ENCODE measurements at places on chromosomes 4 and X. TPM values are rescaled to one million over a fixed set of nuclear protein-coding genes. Genes with fewer than 3 reads are reported as not detected.
A peak's percentile ranks its signal among the peaks of the same experiment; 100 is the strongest.

The HELT gene
- total RNA-seq: not detected

- no peaks in the 10 kb centered on the region for H3K36me3 ChIP-seq
- H3K4me1 ChIP-seq: no peaks in the 10 kb centered on the region
Measured at GRCh38 chr4:158186815-158187214, 14.0 kb upstream of the GASK1B start.

DNA sequence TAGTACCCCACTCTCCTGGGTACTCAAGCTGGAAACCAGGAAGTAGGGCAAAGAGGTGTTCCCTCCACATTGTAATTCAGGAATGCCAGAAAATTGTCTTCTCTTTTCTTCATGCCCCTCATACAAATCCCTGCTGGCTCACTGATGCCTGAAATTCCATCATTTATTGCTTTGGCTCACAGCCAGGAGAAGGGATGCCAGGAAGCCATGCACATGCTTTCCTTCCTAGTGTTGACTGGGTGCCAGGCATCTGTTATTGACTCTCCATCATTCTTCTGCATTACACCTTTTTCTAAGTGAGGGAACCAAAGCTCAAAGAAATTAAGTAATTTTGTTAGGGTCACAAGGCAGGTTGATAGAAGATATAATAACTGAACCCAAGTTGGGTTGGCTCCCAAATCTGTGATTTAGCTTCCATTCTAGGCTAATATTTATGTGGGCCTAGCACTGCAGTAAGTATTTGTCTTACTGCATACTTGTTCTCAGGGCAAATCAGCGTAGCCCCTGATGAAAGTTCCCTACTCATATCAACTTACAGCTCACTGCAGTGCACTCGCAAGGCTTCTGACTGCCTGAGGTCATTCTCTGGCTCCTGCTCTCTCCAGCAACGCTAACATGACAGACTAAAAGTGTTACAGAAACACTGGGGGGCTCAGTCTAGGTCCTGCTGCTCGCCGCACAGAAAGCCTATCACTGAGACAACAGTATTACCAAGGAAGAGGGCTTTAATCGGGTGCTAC lies 89.0 kb downstream of the TRAPPC11 start:
- peak overlapping the region; percentile 95 for H3K27ac ChIP-seq
- DNase-seq: peak; percentile 59
- no peak overlapping the region for H3K4me3 ChIP-seq
- H3K36me3 ChIP-seq: no peaks in the 10 kb centered on the region
- H3K27me3 ChIP-seq: no peaks in the 10 kb centered on the region

The RHOXF2B gene
- total RNA-seq: not detected

- H3K4me3 ChIP-seq: no peak overlapping the region
- DNase-seq: no peak
- H3K27me3 ChIP-seq: no peaks in the 10 kb centered on the region
- H3K36me3 ChIP-seq: no peaks in the 10 kb centered on the region
Measured at GRCh38 chr4:187077744-187078401, 354.2 kb upstream of the FAT1 start.

DNA sequence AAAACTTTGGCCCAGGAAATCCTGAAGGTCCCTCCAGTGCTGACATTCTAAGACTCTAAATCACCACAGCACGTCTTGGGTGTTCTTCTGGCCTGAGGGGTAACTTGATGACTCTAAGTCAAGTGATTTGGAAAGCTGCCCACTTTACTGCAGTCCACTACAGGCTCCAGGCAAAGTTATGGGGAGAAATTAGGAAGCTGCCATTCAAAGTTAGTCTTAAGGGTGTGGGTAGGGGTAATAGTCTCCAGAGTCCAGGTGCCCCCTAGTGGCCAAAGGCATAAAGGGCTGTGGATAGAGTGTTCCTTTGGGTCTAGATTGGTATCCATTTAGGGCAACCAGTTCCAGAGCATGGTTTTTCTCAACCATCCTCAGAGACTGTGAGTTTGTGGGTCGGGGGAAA lies 38.7 kb upstream of the SLC16A2 start:
- no peak overlapping the region for H3K27ac ChIP-seq
- H3K4me1 ChIP-seq: peaks cover 8% of the 10 kb centered on the region
- DNase-seq: peak; percentile 83
- H3K36me3 ChIP-seq: no peaks in the 10 kb centered on the region
- no peaks in the 10 kb centered on the region for H3K27me3 ChIP-seq

DNA sequence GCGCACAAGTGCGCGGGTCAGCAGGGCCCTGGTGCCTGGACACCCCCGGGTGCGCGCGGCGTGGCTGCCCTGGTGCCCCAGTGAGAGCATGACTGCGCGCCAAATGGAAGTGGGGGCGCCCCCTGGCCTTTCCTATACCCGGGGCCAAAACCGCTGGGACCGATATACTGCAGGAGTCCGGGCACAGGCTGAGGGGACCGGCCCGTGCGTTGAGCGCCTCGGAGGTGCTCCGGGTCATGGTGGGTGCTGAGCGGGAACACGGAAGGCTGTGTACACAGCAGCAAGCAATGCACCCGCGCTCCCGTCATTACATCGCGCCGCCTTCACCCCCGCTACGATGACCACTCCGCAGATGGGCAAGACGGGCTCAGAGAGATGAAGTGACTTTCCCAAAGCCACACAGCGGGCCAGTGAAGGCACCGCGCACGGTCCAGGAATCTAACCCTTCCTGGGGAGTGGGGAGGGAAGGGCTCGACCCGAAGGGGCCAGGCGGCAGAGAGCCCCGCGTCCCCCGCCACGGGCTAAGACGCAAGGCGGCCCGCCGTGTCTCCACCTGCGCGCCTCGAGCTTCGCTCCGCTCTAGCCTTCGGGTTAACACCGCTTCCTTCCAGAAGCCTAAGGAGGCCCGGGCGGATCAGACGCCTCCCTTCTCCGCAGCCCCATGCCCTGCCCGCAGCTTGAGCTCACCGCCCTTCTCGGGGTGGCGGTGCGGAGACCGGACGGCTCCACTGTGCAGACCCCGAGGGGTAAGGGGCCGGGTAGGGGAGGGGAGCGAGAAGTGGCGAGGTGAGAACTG lies 11.3 kb downstream of the HMX1 start:
- no peaks in the 10 kb centered on the region for H3K4me1 ChIP-seq
- no peak overlapping the region for H3K4me3 ChIP-seq
- peaks cover 86% of the 10 kb centered on the region for H3K27me3 ChIP-seq
- DNase-seq: no peak
- H3K27ac ChIP-seq: no peak overlapping the region

The CCDC110 gene
- total RNA-seq: not detected

The AGA gene
- 42.1 TPM for total RNA-seq

The TENM3 gene
- 5.4 TPM for total RNA-seq
